ENCODE measurements at places on chromosomes 6 and 20. TPM values are rescaled to one million over a fixed set of nuclear protein-coding genes. Genes with fewer than 3 reads are reported as not detected.

GPR6 gene
- not detected for total RNA-seq

SPAG4 gene
- total RNA-seq: 27.0 TPM

DPM1 gene
- total RNA-seq: 76.9 TPM

PAK5 gene
- not detected for total RNA-seq

GRM1 gene
- total RNA-seq: not detected

ARMH2 gene
- total RNA-seq: not detected

NKX2-2 gene
- not detected for total RNA-seq

PRR3 gene
- total RNA-seq: 7.7 TPM

DNA sequence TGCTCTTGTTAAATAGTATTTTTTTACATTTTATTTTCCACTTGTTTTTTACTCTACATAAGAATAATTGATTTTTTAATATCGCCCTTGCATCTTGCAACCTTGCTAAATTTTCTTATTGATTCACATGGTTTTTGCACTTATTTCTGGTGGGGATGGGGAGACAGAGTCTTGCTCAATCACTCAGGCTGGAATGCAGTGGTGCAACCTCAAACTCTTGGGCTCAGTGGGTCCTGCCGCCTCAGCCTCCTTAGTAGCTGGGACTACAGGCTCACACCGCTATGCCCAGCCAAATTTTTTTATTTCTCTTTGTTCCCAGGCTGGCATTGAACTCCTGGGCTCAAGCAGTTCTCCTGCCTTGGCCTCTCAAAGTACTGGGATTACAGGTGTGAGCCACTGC, 30.3 kb downstream of the LIN28B start:
- DNase-seq: no peak

GRCh38 chr6:98469141-98469540, 365.2 kb upstream of the POU3F2 start:
- DNase-seq: no peak

DNA sequence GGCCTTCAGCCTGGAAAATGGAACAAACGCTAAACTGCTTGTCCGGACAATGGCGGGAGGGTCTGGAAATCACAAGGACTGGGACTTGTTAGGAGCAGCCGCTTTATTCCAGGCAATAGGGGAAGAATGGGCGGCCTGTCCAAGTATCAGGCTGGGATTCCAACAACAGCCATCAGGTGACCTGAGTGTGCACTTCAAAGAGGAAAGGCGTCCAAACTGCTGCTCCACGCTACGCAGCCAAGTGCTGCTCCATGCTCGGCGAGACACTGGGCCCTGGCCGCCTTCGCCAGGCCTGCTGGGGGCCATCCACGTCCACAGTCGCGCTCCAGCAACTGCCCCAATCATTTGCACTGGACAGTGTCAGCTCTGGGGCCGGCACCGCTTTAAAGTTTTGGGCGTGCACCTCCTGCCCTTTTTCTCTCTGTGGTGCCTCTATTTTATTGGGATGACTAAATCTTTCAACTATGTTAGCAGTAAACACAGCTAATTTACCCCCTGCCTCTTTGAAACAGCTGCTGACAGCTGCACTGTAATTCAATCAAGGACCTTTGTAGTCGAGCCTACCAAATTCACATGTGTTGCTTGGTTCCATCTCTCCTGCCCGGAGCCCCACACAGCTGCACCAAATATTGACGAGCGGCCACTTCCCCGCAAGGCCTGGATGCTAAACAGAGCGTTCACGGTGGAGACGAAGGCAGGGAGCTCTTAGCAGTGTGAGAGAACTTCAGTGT, 98.3 kb downstream of the BMP7 start:
- no peak for DNase-seq

- peak; percentile 98 for DNase-seq
Observed at GRCh38 chr20:41003143-41003935, 25.3 kb upstream of the TOP1 start.

DNA sequence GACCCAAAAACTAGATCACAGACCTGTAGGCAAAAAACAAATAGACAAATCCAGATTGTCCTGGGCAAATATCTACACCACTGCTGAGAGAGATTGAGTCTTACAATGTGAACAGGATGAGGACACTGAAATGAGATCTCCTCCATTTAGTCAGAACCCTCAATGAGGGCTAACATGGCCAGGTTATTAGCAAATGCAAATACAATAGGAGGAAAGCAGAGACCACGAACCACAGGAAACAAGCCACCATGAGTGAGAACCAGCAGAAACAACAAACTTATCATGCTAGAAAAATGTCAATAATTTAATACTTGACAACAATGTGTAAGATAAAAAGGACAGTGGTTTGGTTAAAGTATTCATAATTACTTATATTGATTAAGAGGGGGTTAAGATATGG, 162.8 kb downstream of the SYNE1 start:
- DNase-seq: no peak

GRCh38 chr20:36086767-36087166, 67.8 kb upstream of the EPB41L1 start:
- DNase-seq: peak; percentile 90

- no peak for DNase-seq
Observed at GRCh38 chr6:29926413-29927274, 15.7 kb upstream of the HLA-A start.

DNA sequence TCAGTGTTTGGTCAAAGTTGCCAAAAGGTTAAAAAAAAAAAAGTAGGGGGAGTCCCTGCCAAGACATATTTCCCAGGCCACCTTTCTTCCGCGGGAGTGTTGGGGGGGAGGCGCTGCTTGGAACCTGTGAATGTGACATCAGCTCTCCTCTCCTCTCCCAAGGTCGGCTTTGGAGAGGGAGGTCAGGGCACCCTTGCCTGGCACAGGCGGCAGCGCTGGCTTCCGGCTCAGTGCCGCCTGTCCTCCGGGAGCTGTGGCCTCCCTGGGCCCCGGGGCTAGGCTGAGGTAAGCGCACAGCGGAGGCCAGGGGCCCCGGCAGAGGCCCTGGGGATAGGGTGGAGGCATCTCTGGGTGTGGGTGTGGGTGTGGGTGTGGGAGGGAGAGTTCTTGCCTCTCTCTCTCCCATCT, 1.9 kb upstream of the EDN1 start:
- no peak for DNase-seq

GRCh38 chr20:24983896-24984295, 8.7 kb downstream of the APMAP start:
- DNase-seq: no peak

GRCh38 chr6:135951169-135951568, 99.7 kb downstream of the PDE7B start:
- no peak for DNase-seq

GRCh38 chr6:105952772-105953690, 133.1 kb upstream of the PRDM1 start:
- no peak for DNase-seq

DNA sequence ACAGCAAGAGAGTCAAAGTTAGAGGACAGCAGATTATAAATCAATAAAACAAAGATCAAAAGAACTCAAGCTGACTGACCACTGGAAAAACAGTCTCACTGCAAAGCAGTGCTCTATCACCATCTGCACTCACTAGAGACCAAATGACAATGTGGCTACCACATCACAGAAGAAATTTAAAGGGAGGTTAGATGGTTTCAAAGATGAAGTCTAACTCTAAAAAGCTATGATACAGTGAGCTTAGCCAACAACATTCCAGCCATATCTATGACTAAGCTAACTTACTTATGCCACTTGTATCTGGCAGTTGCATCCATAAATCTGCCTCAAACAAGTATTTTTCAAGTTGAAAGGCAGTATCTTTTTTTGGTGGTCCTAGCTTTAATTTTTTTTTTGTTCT, 68.6 kb downstream of the ARHGAP18 start:
- DNase-seq: peak; percentile 33

DNA sequence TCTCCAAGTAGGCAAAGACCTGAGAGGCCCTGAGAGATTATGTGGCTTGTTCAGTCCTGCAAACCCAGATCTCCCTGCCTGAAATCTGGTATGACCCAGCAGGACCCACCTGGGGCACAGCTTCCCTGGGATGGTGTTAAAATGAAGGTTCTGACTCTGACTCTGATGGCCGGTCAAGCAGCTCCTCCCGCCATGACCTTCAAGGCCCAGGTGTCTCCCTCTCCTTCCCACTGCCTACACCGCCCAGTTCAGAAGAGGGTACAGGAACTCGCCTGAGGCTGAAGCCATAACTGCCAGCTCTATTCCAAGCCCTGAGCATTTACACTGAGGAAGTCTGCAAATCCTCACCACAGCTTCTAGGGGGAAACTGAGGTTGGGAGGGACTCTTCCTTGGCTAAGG, 5.9 kb upstream of the CST7 start:
- DNase-seq: no peak

DNA sequence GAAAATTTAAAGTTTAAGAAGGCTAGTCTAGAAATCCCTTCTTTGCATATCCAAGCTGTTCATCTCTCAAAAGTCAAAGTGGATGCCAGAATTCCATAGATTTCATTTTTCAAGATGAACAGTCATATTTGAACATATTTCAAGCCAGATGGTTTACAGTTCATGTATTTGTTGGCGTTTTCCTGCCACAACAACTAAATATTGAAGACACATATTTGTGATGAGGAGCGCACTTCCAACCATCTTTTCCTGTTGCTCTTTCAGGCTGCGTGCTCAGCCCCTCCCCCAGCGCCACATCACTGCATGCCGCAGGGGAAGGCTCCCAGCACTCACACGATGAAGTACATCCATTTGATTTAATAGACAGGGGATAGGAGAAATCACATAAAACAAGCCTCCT, 5.9 kb upstream of the NOX3 start:
- DNase-seq: no peak

GRCh38 chr6:106620931-106621672, 8.2 kb downstream of the RTN4IP1 start:
- DNase-seq: no peak

DNA sequence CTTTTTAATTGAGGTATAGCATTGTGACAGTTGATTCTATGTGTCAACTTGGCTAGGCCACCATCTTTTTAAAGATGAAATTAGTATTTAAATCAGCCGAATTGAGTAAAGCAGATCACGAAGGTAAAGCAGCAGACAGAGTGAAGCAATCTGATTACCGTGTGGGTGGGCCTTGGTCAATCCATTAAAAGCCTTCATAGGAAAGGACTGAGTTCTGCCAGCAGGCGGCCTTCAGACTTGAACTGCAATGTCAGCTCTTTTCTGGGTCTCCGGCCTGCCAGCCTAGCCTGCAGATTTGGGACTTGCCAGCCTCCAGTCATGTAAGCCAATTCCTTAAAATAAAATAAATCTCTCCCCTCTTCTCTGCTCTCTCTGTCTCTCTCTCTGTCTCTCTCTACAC, 22.4 kb upstream of the TGM2 start:
- no peak for DNase-seq

DNA sequence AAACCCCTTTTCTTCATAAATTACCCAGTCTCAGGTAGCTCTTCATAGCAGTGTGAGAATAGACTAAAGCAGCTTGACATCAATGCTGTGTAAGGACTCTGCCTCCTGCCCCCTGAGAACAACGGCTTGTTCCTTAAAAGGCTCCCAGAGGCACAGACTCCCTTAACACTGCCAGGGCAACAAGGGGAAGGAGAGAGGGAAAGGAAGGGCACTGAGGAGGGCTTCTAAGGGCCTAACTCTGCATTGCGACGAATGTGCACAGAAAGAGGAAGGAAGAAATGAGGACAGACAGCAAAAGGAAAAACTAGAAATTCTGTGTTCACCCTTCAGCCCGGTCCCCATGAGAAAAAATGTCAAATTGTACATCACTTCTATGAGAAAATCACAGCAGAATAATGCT, 74.0 kb downstream of the AGPAT4 start:
- DNase-seq: no peak

DNA sequence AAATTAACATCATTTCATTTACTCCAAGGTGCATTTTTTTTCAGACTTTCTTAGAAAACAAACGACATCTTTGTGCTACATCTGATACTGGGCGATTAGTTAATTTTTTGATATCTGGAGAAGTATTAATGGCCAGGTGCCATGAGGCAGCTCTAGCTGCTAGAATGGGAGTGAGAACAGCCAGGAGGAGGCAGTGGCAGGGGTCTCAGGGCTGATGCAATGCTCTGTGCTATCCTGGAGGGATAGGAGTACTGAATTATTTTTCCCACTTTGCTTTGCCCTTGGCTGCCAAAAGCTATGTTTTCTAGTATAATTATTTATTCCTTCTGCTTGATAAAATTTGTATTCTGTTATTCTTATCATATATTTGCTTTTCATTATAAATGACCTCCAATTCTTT, 133.6 kb upstream of the NOX3 start:
- no peak for DNase-seq
